Breast epithelium (tissue), 4 donors: ENCODE measurements at places on chromosomes 7 and 10.

DNA sequence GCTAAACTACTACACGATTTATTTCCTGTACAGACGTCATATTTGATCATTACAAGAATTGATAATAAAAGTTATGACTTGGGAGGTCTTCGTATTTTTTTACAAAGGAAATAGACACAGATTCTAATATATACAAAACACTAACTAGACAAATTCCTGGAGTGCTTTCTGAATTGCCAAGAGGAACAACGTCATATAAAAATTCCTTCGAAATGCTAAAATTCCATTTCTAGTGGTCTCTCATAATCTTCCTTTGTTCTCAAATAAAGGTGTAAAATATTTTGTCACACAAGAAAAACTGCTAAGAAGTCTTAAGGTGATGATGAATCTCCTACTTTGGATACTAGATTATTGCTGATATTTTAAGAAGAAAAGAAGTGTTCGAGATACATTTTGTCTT lies 85.4 kb downstream of the CDK6 start:
- no peak for DNase-seq

DNA sequence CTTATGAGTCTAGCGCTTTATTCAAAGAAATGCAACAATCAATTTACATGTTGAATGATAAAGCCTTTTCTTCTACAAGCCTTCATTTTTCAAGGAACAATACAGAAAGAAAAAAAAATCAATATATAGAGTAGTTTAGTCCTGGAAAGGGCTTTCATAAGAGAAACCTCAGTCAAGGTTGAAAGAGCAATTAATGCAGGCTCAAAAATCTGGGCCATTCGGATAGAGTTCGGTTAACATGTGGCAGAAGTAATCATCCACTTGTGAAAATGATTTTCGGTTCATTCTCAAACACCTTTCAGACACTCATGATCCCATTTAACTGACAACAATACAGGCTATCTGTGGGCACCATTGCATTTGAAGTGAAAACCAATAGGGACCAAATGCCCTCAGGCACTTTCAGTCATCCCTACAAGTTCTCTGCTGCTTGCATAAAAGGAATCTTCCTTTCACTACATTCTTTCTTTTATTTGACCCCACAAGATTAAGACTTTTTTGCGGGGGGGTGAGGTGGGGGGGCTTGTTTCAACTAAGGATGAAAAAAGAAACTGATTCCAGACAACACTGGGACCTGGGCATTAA lies 177.9 kb downstream of the RNF133 start:
- no peak for DNase-seq

- DNase-seq, result peak; percentile 14
Observed at GRCh38 chr10:131946880-131947279, 34.8 kb downstream of the BNIP3 start.

DNA sequence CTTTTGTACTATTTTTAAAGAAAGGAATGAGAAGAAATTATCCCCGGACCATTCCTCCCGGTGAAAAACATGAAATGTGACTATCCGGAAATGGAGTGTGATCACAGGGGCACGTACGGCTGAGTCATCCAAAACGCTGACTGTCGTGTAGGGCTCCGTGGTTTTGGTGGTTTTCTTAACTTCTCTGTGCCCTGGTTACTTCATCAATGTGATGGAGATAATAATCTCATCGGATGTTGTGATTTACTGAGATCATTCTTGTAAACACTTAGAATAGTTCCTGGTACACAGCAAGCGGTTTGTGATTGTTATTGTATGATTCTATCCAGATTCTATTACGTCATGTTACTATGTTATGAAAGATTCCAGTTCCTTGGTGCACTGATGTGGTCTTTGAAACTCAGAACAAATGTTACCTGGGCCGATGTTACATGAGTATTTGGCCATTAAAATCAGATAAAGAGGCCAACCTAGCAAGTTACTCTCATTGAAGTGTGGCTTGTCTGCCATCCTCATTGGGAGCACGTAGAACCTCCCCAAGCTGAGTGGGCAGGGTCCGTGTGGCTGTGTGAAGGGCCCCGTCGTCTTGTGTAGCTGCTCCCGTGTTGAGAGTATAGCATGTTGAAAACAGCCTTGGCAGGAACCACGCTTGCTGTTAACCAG lies 99.5 kb downstream of the CAMK1D start:
- DNase-seq, result no peak

GRCh38 chr10:49690698-49691356 lies 11.4 kb downstream of the C10orf53 start:
- DNase-seq, result no peak
